ENCODE measurements at places on chromosomes 7 and 10.

DNA sequence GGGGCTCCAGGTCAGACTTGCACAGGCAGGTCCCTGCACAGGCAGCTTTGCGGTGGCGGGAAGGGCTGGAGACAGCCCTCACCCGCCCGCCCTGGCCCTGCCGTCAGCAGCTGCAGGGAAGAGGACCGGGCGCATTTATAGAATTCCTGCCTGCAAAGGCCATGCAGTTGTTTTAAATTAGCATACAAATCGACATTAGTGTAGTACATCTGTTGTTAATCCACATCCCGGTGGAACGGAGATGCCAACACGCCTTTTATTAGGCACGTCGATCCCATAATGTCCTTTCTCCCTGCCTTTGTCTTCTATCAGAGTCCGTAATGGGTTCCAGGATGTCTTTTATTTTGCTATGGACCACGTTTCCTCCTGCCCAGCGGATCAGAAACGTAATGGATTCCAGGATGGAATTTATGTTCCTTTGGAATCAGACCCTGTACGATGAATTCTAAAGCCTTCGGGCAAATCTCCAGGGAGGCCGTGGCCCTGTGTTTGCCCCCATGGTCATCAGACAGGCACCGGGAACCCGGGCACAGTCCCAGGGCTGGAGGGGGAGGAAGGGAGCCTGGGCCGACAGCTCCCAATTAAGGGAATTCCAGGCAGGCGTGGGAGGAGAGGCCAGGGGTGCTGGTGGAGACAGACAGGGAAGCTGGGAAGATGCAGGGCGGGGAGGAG lies 123.9 kb downstream of the COL26A1 start:
- no peak for DNase-seq

- DNase-seq = no peak
These were observed 17.9 kb upstream of the CSGALNACT2 start for GRCh38 chr10:43120116-43120928.

GRCh38 chr7:115178835-115179234 lies 256.9 kb downstream of the MDFIC start:
- no peak for DNase-seq

DNA sequence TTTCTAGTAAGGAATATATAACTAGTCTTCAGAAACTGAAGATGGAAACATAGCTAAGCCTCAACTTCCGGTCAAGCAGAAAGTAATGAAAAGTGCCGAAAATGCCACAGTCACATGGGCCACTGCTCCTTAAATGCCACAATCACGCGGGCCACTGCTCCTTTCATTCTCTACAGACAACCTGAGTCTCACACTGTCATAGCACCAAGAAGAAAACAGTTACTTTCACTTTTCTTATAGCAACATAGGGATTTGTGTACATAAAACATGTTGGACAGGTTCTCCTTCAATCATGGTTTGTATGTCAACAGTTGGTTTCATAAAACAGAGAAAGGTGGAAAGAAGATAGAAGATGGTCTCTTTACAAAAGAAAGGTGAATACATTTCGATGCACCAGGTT lies 48.6 kb upstream of the NOBOX start:
- no peak for DNase-seq
